ENCODE measurements at places on chromosomes 7 and 10.

- no peak for DNase-seq
Measured at GRCh38 chr10:43399320-43400310, 9.4 kb downstream of the HNRNPF start.

GRCh38 chr10:28738200-28738599 lies 60.9 kb downstream of the BAMBI start:
- DNase-seq: no peak

- no peak for DNase-seq
Measured at GRCh38 chr10:114259824-114260223, 20.8 kb downstream of the VWA2 start.

- DNase-seq: no peak
Measured at GRCh38 chr7:121140790-121141189, 152.3 kb downstream of the CPED1 start.

- no peak for DNase-seq
Measured at GRCh38 chr7:101553018-101553770, 75.9 kb downstream of the MYL10 start.

DNA sequence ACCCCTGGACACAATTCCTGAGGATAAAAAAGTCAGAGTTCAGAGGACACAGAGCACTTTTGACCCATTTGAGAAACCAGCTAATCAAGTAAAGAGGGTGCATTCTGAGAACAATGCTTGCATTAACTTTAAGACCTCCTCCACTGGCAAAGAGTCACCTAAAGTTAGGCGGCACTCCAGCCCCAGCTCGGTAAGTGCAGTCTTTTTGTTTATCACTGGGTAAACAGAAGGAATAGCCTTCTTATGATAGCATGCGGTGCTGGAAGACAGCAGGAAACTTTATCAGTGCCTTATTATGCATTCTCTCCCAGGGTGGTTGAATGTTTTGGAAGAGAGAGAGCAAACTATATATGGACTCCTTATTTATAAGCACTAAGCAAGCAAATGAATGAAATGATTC lies 130.5 kb downstream of the CDK14 start:
- no peak for DNase-seq

- DNase-seq: no peak
Measured at GRCh38 chr10:131547129-131547799, 235.7 kb upstream of the TCERG1L start.

GRCh38 chr7:40232242-40232893 lies 97.6 kb downstream of the SUGCT start:
- peak; percentile 30 for DNase-seq

GRCh38 chr7:155166108-155166507 lies 96.0 kb downstream of the HTR5A start:
- DNase-seq: no peak

GRCh38 chr7:52249741-52250140 lies 785.7 kb upstream of the POM121L12 start:
- DNase-seq: no peak

DNA sequence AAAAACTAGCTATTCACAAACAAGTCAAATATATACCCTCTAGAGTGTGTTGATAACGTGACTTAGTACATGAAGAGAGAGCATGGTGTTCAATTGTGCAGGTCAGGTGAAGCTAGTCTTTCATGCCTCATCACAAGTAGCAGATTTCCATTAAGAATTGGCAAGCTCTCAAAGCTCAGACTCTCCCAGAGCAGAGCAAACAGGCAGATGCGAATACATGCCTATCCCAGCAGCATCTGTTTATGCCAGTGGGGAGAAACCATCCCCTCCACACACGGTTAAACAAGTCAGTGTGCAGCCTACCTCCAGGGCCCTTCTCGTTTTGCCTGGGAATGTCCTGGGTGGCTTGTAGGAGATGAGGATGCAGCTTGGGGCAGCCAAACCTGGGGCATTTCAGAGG lies 532.5 kb upstream of the C7orf33 start:
- peak; percentile 98 for DNase-seq

GRCh38 chr10:105189463-105189800 lies 548.3 kb downstream of the SORCS3 start:
- no peak for DNase-seq

DNA sequence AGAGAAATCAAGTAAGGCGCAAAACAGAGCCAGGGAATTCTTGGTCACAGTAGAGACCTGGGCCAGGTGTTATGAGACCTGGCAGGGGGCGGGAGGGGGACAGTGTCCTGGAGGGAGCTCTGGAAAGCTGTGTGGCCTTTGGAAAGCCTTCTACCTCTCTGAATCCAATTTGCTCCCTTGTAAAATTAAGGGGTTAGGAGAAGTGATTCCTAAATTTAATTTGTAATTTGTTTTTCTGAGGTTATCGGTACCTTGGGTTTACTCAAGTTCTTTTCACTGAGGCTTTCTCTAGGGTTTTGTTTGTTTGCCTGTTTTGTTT lies 920.8 kb downstream of the TYW1 start:
- DNase-seq: no peak

DNA sequence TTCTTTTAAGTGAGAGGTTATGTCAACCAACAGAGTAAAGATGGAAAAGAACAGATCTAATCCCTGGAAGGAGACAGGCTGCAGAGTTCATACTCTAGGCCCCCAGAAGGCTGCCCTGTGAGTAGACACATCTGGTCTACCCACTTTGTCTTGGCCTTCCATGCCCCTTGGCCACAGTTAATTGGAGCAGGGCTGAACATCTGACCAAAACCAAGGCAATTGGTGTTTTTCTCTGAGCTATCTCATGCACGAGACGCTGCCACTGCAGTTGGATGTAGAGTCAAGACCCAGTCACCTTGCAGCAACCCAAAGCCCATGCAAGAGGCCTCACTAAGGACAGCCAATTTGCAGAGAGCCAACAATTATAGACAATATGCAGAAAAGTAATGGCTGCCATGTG lies 9.0 kb downstream of the MYOF start:
- DNase-seq: no peak

GRCh38 chr10:122564980-122565379 lies 4.4 kb downstream of the DMBT1 start:
- DNase-seq: no peak

DNA sequence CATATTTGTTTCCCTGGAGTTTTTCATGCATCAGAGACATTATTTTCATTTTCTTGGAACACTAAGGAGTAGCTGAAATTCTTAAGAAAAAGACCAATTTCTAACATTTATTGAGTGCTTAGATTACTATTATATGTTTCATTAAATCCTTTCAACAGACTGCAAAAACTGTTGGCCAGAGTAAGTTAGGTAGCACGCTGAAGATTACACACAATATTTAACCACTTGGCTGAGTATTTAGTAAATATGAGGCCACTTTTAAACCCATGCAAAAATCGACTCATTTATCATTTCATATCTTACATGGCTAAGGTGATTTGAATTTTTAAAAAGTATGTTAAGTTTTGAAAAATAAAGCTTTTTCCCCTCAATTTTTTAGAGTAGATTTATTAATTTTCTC lies 358.8 kb downstream of the THSD7A start:
- DNase-seq: no peak

- no peak for DNase-seq
Measured at GRCh38 chr10:11600280-11600679, 11.2 kb downstream of the USP6NL start.

- no peak for DNase-seq
Measured at GRCh38 chr7:303425-303824, 13.5 kb downstream of the FOXL3 start.

GRCh38 chr7:69643708-69644445 lies 45.6 kb downstream of the AUTS2 start:
- DNase-seq: no peak

Data from NCI-H1092 (cell line).